ENCODE measurements at places on chromosomes 1 and 21.

- DNase-seq = no peak
Measured at GRCh38 chr1:223551610-223552009, 113.9 kb downstream of the CAPN8 start.

DNA sequence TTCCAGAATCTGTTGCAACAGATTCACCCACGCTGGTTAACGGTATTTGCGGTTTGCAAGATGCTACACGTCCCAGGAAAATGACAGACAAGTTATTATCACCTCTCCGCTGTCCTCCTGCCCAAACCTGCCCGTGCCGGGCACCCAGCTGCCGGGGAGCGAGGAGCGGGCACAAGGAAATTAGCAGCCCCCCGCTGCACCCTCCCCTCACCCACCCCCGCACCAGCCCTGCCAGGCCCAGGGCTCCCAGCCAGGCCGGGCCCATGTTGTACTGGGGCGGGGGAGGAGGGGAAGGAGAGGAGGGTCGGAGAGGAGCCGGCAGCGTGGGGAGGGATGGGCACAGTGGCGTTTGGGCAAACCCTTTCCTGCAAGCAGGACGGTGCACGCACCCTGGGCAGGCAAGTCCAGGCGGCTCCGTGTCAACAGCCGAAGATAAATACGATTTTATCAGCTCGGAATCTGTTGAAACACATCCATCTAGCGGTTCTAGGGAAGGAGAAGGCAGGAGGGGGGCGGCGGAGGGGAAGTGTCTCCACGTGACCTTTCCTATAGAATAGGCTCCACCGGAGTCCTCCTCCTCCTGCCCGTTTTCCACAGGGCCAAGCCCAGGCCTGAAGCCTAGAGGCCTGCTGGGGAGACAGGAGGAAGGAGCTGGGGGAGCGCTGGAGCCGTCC, 35.1 kb upstream of the CCDC27 start:
- no peak for DNase-seq

GRCh38 chr1:18411820-18412641, 68.7 kb upstream of the KLHDC7A start:
- DNase-seq = no peak

GRCh38 chr1:10459184-10459583, 9.4 kb downstream of the CORT start:
- no peak for DNase-seq
